GM12878 (cell line): ENCODE measurements at places on chromosomes 7 and 10. TPM values are rescaled to one million over a fixed set of nuclear protein-coding genes. Genes with fewer than 3 reads are reported as not detected.

NUDT13 gene
- total RNA-seq = 0.72 and 0.88 TPM in 2 replicates

SYCE1 gene
- not detected in 2 replicates for total RNA-seq

GARIN1A gene
- total RNA-seq = 0.21 and 0.23 TPM in 2 replicates

BTRC gene
- total RNA-seq = 12.7 and 14.8 TPM in 2 replicates

CLRN3 gene
- not detected in 2 replicates for total RNA-seq

C10orf67 gene
- total RNA-seq = not detected in 2 replicates

PNLIPRP2 gene
- 0.33 and 0.53 TPM in 2 replicates for total RNA-seq

SORCS1 gene
- total RNA-seq = 0.08 and 0.15 TPM in 2 replicates

GDF2 gene
- total RNA-seq = not detected in 2 replicates

C10orf62 gene
- not detected in 2 replicates for total RNA-seq

NUTM2E gene
- total RNA-seq = 0.58 and 0.90 TPM in 2 replicates

PPP1R17 gene
- not detected in 2 replicates for total RNA-seq
